ENCODE measurements at places on chromosomes 5 and 9. TPM values are rescaled to one million over a fixed set of nuclear protein-coding genes. Genes with fewer than 3 reads are reported as not detected.

The CYLC2 gene
- not detected for total RNA-seq

The C8G gene
- total RNA-seq, result 1.3 TPM

The TPRN gene
- total RNA-seq, result 8.2 TPM

The ANKRD31 gene
- total RNA-seq, result 0.06 TPM

The PCDHGB3 gene
- 0.14 TPM for total RNA-seq

The PCDHGA10 gene
- not detected for total RNA-seq

The FOXD4L6 gene
- total RNA-seq, result 0.06 TPM

Data from A549 treated with AZD2906 at 1 μM for 4 hours (cell line).